ENCODE measurements at places on chromosomes 6 and 20.

DNA sequence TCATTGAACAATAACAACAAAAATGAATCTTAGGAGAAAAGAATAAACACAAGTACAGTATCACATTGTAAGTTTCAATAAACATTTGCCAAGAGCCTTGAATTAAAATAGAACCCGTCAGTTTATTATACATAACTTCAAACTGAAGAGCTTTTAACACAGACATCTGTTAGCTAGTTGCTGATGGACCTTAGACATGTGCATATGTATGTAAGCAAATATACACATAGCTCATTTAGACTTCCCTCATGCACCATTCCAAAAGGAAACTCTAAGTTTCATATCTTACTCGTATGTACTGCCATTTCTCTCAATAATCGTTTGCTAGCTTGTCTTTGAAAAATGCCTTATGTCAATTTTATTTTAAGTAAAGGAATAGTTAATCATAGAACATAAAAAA is 235.0 kb downstream of the TENT5A start:
- DNase-seq, result no peak

GRCh38 chr6:137723273-137724017 is 143.6 kb upstream of the TNFAIP3 start:
- no peak for DNase-seq

DNA sequence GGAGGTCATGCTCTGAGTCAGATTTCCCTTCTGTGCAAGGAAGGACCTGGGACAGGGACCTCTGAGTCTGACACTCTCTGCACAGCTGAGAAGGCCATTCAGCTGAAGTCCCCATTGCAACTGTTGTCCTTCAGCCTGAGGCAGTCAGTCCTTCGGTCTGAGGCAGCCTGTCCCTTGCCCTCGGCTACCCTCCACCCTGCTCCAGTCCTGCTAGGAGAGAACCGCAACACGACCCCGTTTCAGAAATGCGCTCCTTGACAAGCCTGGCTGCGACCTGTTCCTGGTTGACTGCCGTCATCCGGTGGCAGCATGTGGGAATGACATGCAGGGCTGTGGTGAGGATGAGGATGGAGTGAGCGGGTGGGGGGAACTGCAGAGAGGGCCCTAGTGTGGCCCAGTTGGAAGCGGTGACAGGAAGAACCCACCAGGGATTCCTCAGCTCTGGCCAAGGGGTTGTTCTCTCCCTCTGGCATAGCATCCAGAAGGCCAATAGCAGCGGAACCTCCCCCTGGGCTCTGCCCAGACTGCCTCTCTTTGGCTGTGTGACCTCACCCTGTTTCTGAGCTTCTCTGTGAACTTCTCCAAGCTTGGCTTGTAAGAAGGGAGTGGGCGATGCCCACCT is 40.3 kb upstream of the ANGPT4 start:
- DNase-seq, result peak; percentile 80

GRCh38 chr20:15654208-15654649 is 919.0 kb downstream of the KIF16B start:
- DNase-seq, result no peak

- no peak for DNase-seq
Observed at GRCh38 chr6:22466665-22467245, 102.6 kb upstream of the HDGFL1 start.

DNA sequence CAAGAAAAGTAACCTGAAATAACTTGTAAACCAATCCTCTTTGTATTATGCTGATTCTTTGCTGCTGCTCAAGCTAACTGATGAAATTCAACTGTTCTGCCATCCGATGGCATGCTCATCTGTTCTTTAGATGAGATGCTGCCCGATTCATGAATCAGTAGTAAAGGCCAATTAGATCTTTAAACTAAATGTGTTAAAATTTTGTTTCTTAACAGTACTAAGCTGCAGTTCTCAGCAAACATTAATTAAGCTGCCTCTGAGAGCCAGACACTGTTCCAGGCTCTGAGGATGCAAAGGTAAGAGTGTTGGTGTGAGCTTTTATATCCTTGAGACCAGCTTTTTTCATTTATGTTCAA is 77.0 kb upstream of the NT5E start:
- DNase-seq, result no peak

- no peak for DNase-seq
Observed at GRCh38 chr6:101818051-101818450, 424.5 kb downstream of the GRIK2 start.

DNA sequence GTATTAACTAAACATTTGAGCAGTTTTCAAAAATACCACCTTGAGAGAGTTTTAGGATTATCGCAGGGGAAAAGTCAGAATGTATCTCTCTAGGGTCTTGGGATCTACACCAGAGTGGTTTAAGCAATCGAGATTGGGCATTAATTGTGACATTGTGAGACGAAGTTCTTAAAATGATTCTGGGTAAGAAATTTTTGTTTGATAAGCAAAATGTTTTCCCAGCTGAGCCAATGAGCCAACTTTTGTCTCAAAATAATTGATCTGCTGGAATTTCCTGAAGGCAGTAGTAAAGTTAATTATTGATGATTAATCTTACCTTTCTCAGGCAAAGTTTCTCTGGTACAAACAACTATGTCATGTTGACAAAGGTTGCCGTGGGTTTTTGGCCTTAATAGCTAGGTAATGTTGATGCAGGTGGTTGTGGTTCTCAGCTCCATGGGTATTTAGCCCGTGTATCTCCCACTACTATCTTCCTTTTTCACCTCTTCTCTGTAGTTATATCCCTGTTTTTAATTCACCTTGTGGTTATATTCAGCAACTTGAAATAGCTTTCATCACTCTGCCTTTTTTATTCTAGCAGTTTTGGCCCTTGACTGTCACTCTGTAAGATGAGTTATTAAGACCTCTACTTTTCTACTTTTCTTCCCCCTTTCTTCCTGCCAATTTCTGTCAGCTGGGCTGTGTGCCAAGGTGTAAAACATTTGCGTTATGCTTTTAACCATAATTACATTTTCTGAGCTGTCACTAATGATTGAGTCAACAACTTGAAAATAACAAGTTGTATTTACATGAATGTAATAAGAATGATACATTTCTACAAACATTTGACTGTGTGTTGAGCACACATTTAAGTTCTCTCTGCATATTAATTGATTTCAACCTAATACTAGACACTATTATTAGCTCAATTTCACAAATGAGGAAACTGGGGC is 368.3 kb upstream of the BTBD3 start:
- DNase-seq, result no peak

DNA sequence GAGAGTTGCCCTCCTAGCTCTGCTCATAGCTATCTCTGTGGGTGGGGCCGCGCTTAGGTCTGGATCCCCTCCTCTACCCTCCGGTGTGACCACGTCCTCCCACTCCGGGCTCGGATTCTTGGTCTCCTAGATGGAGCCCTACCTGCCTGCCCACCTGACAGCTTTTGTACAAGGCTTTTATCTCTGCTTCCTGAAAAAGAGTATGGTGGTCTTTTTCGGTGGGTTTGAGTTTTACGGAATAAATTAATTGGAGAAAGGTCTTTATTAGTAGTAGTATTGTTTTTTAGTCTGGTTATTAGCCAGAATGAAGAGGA is 773 bp downstream of the SMAP1 start:
- DNase-seq, result no peak

DNA sequence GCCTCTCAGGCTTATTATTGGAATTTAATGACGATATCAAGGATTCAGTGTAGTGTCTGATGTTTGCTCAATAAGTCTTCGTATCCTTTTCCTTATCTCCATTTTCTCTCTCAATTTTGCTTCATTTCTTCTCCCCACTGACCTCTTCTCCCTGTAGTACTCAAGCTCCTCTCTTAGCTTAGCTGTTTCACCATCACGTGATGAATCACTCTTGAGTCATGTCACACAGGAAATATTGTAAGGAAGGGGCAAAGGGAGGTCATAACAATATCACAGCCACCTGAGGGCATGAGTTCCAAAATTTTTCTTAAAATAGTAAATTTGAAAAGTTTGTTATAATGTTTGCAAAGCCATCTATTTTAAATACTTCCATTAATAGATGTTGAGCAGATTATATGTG is 392.2 kb upstream of the MARCKS start:
- DNase-seq, result no peak

- DNase-seq, result no peak
Observed at GRCh38 chr6:34324738-34325444, 67.6 kb downstream of the NUDT3 start.

GRCh38 chr20:35952480-35953386 is 1.6 kb downstream of the SCAND1 start:
- DNase-seq, result peak; percentile 5

- no peak for DNase-seq
Observed at GRCh38 chr20:19973961-19974629, 43.1 kb upstream of the NAA20 start.

- no peak for DNase-seq
Observed at GRCh38 chr6:134152767-134153485, 100.5 kb upstream of the SLC2A12 start.

DNA sequence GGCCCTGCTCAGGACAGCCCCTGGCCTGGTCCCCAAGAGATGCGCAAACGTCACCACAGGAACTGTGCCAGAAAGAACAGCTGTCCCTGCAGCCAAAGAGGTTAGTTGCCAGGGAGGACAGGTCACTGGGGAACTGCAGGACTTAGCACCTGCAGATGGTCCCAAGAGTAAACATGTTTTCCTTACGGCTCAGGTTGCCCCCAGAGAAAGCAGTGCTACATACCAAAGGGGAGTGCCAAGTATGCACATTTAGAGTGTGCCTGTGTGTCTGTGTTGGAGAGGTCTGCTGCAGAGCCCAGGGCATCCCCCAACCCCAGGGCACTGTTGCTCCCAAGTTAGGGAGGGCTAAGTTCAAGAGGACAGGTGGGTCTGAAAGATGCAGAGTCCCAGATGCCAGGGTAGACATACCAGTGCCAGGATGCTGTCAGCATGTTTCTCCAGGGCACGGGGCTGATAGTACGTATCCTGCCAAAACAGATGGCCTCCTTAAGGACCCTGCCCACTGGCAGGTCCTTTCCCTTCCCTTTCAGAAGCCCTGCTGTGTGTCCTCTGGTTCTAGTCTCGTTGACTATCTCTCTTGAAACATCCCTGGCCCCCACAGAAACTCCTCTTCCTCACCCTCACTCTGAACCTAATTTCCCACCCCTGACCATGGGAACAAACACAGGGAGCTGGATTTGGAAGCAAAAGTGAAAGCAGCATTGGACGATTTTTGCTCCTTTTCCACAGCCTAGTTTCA is 1.3 kb downstream of the ABHD16A start:
- DNase-seq, result no peak

- DNase-seq, result peak; percentile 52
Observed at GRCh38 chr6:117547688-117548621, 54.4 kb downstream of the GOPC start.

DNA sequence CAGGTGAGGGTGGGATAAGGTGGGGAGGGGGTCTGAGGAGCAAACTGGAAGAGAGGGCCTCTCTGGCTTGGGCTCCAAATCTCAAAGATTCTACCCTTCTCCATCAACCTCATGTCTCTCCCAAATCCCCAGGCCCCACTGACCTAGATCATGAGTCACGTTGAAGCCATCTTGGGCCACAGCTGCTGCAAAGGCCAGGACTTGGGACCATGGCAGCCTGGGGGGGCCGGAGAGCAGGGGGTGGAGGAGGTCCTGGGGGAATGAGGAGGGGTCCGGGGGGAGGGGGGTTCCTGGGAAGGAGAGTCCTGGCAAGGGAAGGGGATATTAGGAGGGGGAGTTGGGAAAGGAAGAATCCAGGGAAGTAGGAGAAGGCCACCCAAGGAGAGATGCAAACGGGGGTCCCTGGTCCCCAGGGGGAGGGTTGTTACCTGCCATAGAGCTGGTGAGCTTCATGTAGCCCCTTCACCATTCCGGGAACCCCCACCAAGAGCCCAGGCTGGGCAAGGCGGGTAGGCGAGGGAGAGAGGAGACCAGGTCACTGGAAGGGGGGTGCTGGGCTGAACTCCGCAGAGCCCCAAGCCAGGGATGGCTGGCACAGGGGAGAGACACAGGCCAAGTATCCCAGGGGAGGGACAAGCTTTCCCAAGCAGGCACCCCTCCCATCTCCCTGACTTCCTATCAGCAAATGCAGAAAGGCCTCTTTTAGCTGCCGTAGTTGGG is 12.7 kb downstream of the GGT7 start:
- no peak for DNase-seq

DNA sequence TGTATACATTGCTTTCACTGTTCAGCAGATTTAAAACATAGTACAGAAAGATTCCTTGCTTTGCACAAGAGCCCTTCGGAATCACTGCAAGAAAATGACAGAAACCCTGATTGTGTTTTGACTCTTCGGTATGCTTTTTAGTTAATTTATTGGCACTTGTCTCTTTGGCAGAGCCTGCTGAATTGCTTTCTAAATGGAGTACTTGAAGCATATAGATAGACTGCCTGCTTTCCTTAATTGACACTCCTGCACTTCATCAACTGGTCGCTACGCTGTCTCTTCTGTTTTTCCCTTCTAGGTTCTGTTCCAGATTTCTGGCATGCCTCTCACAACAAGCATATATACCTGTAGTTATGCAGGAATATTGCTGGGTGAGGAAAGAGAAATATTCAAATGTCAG is 22.4 kb upstream of the RBM24 start:
- DNase-seq, result no peak

- no peak for DNase-seq
Observed at GRCh38 chr6:80234401-80234800, 127.9 kb downstream of the BCKDHB start.

GRCh38 chr6:102114402-102114801 is 720.9 kb downstream of the GRIK2 start:
- DNase-seq, result no peak

DNA sequence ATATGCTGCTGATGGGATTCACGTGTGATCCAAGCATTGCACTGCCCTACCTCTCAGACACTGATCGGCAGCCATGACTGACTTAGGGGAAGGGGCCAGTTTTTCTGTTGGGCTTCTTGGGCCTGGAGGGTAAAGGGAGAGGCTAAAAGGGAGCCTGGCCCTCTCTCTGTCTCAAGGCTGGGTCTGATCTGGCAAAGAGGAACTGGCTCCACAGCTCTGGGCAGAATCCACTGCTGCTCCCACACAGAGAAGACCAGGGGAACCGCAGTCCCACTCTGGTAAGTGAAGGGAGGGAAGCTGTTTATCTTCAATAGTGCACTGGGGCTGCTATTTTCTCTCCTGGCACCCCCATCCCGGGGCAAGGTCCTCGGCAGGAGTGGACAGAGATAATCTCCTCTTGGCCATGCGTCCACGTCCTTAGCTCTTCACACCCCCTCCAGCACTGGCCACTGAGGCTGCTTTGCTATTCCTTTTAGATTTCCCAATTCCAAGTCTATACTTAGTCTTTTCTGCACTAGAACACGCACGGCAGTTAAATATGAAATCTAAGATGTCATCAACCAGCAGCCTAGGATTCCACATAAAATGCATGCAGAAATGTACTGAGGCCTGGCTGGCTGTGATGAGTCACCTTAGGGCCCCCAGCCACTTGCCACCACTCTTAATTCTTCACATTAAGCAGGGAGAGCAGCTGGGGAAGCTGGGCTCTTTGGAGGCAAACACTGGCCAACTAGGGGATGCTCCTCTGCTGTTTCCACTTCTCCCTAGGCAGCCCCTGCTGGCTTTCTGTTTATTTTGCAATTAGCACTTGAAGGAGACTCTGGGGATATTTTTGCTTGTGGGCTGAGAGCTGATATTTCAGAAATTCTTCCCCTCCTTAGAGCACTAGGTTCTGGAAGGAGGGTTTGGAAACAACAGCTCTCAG is 87.8 kb upstream of the ARMC2 start:
- DNase-seq, result no peak

GRCh38 chr6:2376429-2377355 is 131.3 kb upstream of the GMDS start:
- no peak for DNase-seq

GRCh38 chr6:146269482-146269881 is 240.6 kb downstream of the GRM1 start:
- DNase-seq, result no peak

Measured in stimulated activated CD4-positive, alpha-beta T cell treated with anti-CD3 and anti-CD28 coated beads, Interleukin-15, amount 100 ng/mL, for 24 hours (primary cell).